ENCODE measurements at places on chromosomes 3 and 15. TPM values are rescaled to one million over a fixed set of nuclear protein-coding genes. Genes with fewer than 3 reads are reported as not detected.

Gene TUSC2
- 33.4 TPM for total RNA-seq

GRCh38 chr3:159114582-159114981 is 312.7 kb downstream of the MFSD1 start:
- H3K27ac ChIP-seq = no peak overlapping the region
- H3K4me1 ChIP-seq = no peaks in the 10 kb centered on the region
- no peaks in the 10 kb centered on the region for H3K27me3 ChIP-seq
- H3K36me3 ChIP-seq = no peaks in the 10 kb centered on the region
- no peak for DNase-seq

Gene IQSEC1
- 34.2 TPM for total RNA-seq

GRCh38 chr3:195693428-195694216 is 27.2 kb upstream of the MUC20 start:
- no peaks in the 10 kb centered on the region for H3K4me1 ChIP-seq
- no peak overlapping the region for H3K4me3 ChIP-seq
- no peak overlapping the region for H3K27ac ChIP-seq
- H3K27me3 ChIP-seq = no peaks in the 10 kb centered on the region
- DNase-seq = no peak

DNA sequence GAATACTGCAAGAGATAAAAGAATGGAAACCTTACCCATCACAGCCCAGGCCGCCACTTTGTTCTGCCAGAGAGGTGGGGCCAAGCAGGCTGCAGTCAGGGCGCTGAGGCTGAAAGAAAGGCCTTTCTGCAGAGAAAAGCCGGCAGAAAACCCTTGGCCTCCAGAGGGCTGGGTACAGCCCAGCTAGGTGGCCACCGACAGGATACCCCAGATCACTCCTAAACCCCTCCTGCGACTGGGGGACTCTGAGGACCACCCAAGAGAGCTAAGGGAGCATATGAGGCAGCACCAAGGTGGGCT is 69.3 kb downstream of the SMAD6 start:
- H3K4me1 ChIP-seq = peaks cover 70% of the 10 kb centered on the region
- H3K4me3 ChIP-seq = no peak overlapping the region
- no peak overlapping the region for H3K27ac ChIP-seq
- H3K27me3 ChIP-seq = no peaks in the 10 kb centered on the region

Data from lung (tissue), 17 donors.